Calu3 (cell line): ENCODE measurements at places on chromosomes 7 and 10. TPM values are rescaled to one million over a fixed set of nuclear protein-coding genes. Genes with fewer than 3 reads are reported as not detected.

The SH2B2 gene
- total RNA-seq: 2.7 and 3.7 TPM in 2 replicates

The PDCD11 gene
- total RNA-seq: 33.0 and 41.3 TPM in 2 replicates

The FAM20C gene
- 4.9 and 9.1 TPM in 2 replicates for total RNA-seq

The OR2A7 gene
- total RNA-seq: 16.3 and 18.9 TPM in 2 replicates

The TMEM270 gene
- total RNA-seq: 0.59 and 1.2 TPM in 2 replicates

The ABCA13 gene
- total RNA-seq: 9.4 and 12.1 TPM in 2 replicates

The FFAR4 gene
- total RNA-seq: 0.61 and 0.97 TPM in 2 replicates

The DNAJB9 gene
- 13.3 TPM in 2 replicates for total RNA-seq

DNA sequence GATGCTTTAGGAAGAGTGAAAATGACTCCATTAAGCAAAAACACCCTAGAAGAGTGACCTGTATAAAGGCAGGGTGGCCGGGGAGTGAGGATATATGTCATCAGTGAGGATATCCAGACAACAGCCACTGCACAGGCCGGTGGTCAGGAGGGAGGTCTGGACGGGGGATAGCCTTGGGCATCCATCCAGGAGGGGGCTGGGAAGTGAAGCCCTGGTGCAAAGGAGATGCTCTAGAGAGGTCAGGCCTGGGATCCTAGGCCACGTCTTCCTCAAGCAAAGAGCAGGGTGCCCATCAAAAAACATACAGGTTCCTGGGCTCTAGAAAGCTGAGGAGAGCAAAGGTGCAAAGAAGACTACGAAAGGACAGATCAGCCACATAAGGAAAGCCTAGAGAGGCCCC lies 25.6 kb downstream of the FAM171A1 start:
- DNase-seq: no peak
- H3K27me3 ChIP-seq: peaks cover 86% of the 10 kb centered on the region
- H3K36me3 ChIP-seq: peaks cover 7% of the 10 kb centered on the region
- peaks cover 15% of the 10 kb centered on the region for H3K4me1 ChIP-seq
- H3K27ac ChIP-seq: peak overlapping the region; percentile 66

- H3K36me3 ChIP-seq: no peaks in the 10 kb centered on the region
- H3K4me3 ChIP-seq: no peak overlapping the region
- H3K27me3 ChIP-seq: peaks cover 50% of the 10 kb centered on the region
- no peak overlapping the region for H3K27ac ChIP-seq
- DNase-seq: no peak
- no peaks in the 10 kb centered on the region for H3K4me1 ChIP-seq
Measured at GRCh38 chr10:43117031-43117776, 21.0 kb upstream of the CSGALNACT2 start.

- peaks cover 15% of the 10 kb centered on the region for H3K36me3 ChIP-seq
- DNase-seq: peak; percentile 19
- no peaks in the 10 kb centered on the region for H3K27me3 ChIP-seq
- no peak overlapping the region for H3K4me3 ChIP-seq
- H3K4me1 ChIP-seq: peaks cover 18% of the 10 kb centered on the region
Measured at GRCh38 chr10:125008689-125009638, 67.0 kb downstream of the ZRANB1 start.

- peaks cover 80% of the 10 kb centered on the region for H3K27me3 ChIP-seq
- H3K27ac ChIP-seq: no peak overlapping the region
- H3K4me1 ChIP-seq: no peaks in the 10 kb centered on the region
- H3K36me3 ChIP-seq: no peaks in the 10 kb centered on the region
- DNase-seq: no peak
Measured at GRCh38 chr10:113259576-113260226, 293.2 kb upstream of the HABP2 start.

- no peaks in the 10 kb centered on the region for H3K27me3 ChIP-seq
- no peak overlapping the region for H3K4me3 ChIP-seq
- no peak for DNase-seq
- no peaks in the 10 kb centered on the region for H3K4me1 ChIP-seq
- H3K27ac ChIP-seq: no peak overlapping the region
Measured at GRCh38 chr10:83122336-83122735, 1017.0 kb upstream of the GHITM start.

DNA sequence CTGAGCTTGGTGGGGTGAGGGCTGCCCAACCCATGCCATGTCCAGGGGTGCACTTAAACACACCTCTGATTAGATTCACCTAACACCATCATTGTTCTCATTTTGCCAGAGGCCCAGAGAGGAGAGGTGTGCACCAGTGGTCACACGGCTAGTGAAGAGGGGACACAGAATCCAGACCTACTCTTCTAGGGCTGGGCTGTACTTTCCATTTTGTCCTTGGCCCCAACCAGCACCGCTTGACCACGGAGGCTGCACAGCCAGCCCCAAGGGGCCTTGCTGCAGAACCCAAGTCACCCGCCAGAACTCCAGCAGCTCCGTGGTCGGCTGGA lies 246 bp upstream of the WDFY4 start:
- H3K27me3 ChIP-seq: peaks cover 14% of the 10 kb centered on the region
- no peak for DNase-seq
- no peak overlapping the region for H3K27ac ChIP-seq
- no peak overlapping the region for H3K4me3 ChIP-seq
- no peaks in the 10 kb centered on the region for H3K4me1 ChIP-seq

- no peaks in the 10 kb centered on the region for H3K4me1 ChIP-seq
- peaks cover 53% of the 10 kb centered on the region for H3K27me3 ChIP-seq
- no peak for DNase-seq
- no peaks in the 10 kb centered on the region for H3K36me3 ChIP-seq
Measured at GRCh38 chr10:111273235-111273634, 196.4 kb downstream of the ADRA2A start.

DNA sequence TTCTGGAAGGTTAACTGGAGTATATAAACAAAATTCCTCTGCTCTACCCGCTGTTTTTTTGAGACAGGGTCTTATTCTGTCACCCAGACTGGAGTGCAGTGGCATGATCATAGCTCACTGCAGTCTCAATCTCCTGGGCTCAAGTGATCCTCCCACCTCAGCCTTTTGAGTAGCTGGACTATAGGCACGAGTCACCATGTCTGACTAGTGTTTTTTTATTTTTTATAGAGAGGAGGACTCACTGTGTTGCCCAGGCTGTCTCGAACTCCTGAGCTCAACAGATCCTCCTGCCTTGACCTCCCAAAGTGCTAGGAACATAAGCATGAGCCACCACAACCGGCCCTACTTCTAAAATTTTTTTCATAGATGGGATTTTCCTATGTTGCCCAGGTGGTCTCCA lies 2.2 kb downstream of the RAB18 start:
- no peaks in the 10 kb centered on the region for H3K27me3 ChIP-seq
- H3K27ac ChIP-seq: no peak overlapping the region
- no peak for DNase-seq
- peaks cover 20% of the 10 kb centered on the region for H3K36me3 ChIP-seq
- peak overlapping the region; percentile 92 for H3K4me3 ChIP-seq

DNA sequence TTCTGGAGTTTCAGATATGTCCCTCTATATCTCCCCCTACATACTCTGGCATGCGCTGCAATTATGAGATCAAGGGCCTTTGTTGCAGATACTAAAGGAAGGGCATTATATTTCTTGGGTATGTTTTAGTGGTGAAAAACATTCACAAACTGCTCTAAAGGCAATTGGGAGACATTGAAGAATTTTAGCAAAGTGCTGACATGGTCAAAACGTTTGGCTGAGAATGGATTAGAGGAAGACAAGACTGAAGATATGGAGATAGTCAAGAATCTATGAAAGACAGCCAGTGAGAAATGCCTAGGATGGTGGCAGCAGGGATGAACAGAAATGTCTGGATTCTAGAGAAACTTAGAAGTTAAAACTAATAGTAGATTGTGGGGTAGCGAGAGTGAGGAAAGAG lies 104.5 kb upstream of the CABCOCO1 start:
- no peak overlapping the region for H3K4me3 ChIP-seq
- no peak for DNase-seq
- no peaks in the 10 kb centered on the region for H3K4me1 ChIP-seq
- H3K36me3 ChIP-seq: no peaks in the 10 kb centered on the region
- H3K27ac ChIP-seq: no peak overlapping the region

DNA sequence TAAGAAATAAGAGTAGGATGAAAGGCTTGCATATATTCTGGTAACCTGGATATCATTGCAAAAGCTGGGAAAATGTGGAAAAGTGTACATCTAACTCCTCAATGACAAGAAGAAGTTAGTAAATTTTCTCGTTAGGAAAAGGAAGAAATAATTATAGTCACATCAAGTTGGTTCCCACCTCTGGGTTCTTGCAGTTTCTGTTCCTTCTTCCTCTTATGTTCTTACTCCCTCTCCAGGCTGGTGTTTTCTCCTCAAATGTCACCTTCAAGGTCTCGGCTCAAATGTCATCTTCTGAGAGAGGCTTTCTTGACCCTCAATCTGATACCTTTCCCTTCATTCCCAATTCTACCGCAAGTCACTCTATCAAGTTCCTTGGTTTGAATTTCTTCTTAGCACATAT lies 64.4 kb downstream of the ENTPD1 start:
- H3K27ac ChIP-seq: no peak overlapping the region
- peaks cover 7% of the 10 kb centered on the region for H3K36me3 ChIP-seq
- H3K4me3 ChIP-seq: no peak overlapping the region
- H3K4me1 ChIP-seq: peaks cover 22% of the 10 kb centered on the region
